Hepatocyte (in vitro differentiated cells): ENCODE measurements at places on chromosomes 2 and 18.

- H3K36me3 ChIP-seq, result no peaks in the 10 kb centered on the region
- H3K4me1 ChIP-seq, result no peaks in the 10 kb centered on the region
- no peak overlapping the region for H3K27ac ChIP-seq
- H3K4me3 ChIP-seq, result no peak overlapping the region
- peaks cover 18% of the 10 kb centered on the region for H3K27me3 ChIP-seq
These were observed 100.1 kb upstream of the ARHGAP15 start for GRCh38 chr2:143029141-143029540.

GRCh38 chr2:215904101-215904500 lies 109.2 kb downstream of the MREG start:
- no peaks in the 10 kb centered on the region for H3K36me3 ChIP-seq
- H3K4me1 ChIP-seq, result no peaks in the 10 kb centered on the region
- no peak for DNase-seq
- no peak overlapping the region for H3K4me3 ChIP-seq
- H3K27ac ChIP-seq, result no peak overlapping the region
- H3K27me3 ChIP-seq, result no peaks in the 10 kb centered on the region

DNA sequence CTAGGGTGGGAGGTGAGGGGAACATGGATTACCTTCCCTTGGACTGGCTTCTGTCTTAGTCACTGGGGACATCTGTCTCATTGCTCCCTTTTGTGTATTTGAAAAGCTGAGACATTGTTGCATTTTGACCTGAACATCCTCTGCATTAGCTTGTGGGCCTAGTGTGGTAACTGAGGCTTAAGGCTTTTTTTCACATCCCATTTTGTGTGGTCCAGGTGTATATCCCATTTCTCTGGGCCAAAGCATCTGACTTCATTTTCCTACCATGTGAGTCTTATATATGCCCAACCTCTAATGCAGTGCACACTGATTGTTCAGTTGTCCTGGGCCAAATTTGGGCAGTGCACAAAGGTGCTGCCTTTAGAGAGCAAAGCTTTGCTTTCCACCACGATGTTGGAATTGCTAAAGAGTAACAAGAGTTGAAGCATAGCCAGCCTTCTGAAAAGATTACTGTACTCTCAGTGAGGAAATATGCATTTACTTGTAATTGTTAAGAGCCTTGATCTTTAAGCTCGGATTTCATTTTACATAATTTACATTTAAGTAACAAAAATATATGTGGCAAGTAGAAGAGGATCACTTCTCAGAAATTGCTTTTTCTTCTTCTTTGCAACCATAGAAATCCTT lies 13.3 kb downstream of the PRKCE start:
- H3K27ac ChIP-seq, result no peak overlapping the region
- no peaks in the 10 kb centered on the region for H3K27me3 ChIP-seq

GRCh38 chr2:219545295-219545942 lies 1.6 kb downstream of the TMEM198 start:
- H3K4me1 ChIP-seq, result peaks cover 12% of the 10 kb centered on the region
- no peak overlapping the region for H3K4me3 ChIP-seq
- no peak overlapping the region for H3K27ac ChIP-seq
- H3K36me3 ChIP-seq, result no peaks in the 10 kb centered on the region
- H3K27me3 ChIP-seq, result no peaks in the 10 kb centered on the region
- no peak for DNase-seq

DNA sequence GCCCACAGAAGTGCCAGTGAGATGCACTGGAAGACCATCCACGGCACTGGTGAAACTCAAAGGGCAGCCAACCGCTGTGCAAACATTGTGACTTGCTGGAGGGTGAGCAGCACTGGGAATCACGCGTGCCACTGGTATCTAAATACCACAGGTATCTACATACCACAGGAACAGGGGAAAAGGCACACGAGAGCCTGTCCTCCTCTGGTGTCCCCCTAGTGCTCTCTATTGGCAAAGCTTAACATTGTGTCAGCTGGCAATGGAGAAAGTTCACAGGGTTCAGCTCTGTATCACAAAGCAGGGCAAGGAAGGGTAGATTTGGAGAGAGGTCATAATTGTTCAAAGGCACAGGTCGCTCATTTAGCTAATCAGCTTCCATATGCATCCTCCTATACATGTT lies 12.6 kb upstream of the SEC11C start:
- peaks cover 70% of the 10 kb centered on the region for H3K27me3 ChIP-seq
- no peaks in the 10 kb centered on the region for H3K4me1 ChIP-seq
- H3K36me3 ChIP-seq, result no peaks in the 10 kb centered on the region
- DNase-seq, result no peak
- H3K4me3 ChIP-seq, result no peak overlapping the region
